ENCODE measurements at places on chromosomes 16 and 17.

DNA sequence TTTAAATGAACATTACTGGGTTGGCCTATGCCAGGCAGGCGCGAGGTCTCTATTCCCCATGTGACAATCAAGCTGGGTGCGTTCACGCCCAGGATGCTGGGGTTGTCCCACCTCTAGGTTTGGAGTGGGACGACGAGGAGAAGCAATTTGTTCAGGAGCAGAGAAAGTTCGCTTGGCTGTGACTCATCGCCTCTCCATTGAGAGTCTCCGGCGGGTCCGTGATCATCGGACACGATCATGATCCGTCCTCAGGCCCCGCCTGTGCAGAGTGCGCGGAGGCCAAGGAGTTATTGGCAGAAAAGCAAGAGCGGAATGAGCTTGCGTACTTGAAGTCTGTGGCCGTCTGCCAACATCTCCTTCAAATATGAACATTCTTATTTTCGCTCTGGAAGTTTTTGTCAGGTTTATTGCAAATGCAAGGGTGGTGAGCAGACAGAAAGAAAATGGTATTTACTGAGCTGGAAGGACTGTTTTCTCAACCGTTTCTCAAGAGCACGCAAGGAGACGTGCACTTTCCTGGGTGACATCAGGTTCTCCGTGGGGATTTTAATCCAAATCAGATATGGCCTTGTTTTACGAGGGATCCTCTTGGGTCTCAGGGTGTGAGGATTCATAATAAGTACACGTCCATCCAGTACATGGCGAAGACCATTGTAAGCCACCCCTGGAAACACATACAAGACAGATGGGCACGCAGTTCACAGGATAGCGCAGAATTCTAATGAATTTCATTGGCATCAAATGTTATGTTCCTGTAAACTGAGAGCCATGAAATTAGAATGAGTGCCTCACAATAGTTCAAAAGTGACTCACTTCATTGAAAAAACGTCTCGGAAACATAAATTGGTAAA lies 70.1 kb upstream of the CREBBP start:
- DNase-seq: no peak

DNA sequence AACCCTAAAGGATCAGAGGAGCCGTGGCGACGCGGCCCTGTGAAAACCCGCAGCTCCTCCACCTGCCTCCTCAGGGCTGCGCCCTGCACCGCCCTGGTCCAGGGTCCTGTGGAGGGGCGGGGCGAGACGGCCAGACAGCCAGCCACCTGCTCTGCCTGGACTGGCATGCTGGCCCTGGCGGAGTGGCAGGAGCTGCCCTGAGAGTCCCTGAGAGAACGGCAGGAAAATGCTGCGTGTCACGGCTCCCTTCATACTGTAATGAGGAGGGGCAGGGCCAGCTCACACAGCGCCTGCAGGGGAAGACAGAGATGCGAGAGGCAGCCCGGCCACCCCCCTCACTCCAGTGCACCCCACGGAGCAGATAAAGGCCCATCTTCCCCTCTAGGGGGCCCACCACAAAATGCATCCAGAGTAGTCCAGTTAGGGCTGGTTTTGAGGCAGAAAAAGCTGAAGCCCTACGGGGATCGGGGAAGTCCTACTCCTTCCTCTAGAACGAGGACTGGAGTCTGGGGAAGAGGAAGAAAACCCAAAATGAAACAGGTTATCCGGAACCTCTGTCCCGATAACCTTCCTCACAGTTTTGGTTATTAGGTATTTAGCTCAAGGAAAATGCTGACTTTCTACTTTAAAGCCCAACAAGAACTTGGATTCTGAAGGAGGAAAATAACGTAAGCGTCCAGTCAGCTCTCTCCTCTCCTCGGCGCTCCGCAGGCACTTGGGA lies 97.6 kb upstream of the DNAH17 start:
- no peak for DNase-seq

DNA sequence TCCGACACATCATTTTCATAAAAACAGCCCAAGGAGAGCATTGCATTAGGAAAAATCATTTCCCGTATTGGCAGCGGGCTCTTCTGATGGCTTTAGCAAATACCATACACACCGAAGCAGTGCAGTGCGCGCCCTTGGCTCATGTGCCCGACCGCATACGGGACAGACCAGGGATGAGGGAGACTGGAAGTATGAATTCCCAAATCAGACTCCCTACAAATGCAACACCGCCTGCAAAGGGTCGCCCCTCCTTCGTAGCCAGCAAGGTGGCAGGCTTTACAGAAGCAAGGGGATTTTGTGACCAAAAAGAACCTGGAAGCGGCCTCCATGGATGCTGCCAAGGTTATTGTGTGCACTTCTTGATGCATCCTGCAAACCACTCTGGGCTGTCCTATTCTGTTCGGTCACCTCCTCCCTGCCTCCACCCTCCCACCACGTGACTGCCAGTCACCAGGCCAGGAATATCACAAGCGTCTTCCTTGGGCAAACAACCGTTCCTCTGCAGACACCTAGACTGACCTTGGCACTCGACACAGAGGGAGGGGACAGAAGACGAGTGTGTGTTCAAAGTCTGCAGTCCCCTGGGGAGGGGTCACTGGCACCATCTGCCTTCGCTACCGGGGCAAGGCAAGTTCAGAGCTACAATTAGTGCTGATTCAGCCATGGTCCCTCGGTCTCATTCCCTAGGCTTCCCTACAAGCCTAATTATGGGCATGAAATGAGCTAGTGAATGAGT lies 460.4 kb downstream of the SLC39A11 start:
- DNase-seq: no peak

GRCh38 chr16:2244926-2245795 lies 6.2 kb downstream of the ECI1 start:
- DNase-seq: no peak

DNA sequence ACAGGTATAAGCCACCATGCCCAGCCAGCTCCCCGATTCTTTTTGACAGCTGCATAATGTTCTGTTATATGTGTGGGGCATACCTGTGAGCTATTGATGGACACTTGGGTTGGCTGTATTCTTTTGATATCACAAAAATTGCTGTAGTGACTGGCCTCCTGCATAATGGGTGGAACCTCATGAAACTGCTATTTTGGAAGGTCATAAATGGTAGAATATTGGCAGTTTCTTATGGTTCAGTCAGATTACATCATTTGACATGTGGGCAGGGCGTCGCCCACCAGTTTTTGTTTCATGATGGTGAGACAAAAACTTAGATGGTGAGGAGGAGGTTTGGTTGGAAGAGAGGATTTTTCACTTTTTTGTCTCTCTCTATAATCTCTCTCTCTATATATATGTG lies 26.7 kb upstream of the POLR3E start:
- DNase-seq: peak; percentile 41

All from inflammatory macrophage treated with lipopolysaccharide for 4 hours (primary cell).